Left colon (tissue), 2 donors: ENCODE measurements at places on chromosomes 3 and 15.

GRCh38 chr15:58179206-58179605, 41.0 kb downstream of the AQP9 start:
- no peak for DNase-seq

DNA sequence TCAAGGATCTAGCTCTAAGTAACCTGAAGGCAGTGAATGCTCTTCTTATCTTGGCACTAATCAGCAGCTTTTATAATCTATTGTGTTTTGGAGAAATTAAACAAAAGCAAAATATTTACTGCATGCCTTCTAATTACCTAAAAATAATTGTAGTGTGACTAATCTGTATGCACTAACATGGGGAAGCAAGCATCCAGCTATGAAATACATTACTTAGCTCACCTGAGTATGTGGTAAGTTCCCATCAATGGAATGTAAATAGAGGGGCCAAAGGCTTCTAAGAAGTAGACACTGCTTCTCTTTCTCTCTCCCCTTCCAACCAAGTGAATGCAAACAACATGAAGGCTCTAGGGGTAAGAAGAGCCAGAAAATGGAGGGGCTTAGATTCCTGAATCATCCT, 165.6 kb downstream of the STAG1 start:
- DNase-seq = no peak

DNA sequence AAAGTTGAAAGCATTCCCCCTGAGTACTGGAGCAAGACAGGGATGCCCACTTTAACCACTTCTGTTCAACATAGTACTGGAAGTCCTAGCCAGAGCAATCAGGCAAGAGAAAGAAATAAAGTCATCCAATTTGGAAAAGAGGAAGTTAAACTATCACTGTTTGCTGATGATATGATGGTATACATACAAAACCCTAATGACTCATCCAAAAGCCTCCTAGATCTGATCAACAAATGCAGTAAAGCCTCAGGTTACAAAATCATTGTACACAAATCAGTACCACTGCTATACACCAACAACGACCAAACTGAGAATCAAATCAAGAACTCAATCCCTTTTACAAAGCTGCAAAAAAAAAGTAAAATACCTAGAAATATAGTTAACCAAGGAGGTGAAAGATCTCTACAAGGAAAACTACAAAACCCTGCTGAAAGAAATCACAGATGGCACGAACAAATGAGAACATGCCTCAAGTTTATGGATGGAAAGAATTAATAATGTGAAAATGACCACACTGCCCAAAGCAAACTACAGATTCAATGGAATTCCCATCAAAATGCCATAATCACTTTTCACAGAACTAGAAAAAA, 40.3 kb downstream of the RPL39L start:
- DNase-seq = no peak

DNA sequence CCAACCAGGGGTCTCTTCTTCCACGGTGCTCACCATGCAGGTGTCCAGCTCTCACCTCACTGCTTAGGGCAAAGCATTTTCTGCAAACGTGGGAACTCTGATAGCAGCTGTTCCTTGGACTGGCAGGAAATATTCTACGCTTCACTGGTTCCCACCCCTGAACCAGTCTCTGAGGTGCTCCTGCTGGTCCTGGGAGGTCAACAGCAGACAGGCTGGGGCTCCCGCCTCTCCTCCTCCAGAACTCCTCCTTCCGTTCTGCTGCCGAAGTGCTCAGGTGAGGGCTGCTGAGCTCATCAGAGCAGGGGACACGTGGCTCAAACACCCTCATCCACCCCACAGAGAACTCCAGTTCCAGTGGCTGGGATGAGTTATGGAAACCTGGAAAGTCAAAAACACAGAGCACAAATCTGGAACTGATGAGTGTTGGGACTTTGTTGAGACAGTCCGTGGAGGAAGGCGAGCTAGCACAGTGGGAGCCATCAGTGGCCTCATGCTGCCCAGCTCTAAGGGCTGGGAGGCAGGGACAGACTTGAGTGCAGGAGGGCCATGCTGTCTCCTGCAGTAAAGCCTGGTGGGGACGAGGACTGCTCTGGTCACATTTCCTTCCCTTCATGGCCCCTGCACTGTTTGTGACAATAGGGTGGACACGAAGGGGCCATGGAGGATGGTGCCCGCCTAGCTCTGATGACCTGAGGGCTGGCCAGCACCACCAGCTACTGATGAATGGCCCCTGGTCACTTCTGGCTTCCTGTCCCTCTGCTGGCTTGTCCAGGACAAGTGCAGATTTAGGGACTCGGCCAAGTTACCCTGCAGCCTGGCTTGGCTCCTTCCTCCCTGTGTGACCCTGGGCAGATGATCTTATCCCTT, 137.8 kb downstream of the KLF13 start:
- DNase-seq = peak; percentile 19

GRCh38 chr15:31219221-31219620, 107.4 kb upstream of the KLF13 start:
- no peak for DNase-seq

- DNase-seq = no peak
Observed at GRCh38 chr3:150165396-150166094, 194.8 kb upstream of the PFN2 start.

DNA sequence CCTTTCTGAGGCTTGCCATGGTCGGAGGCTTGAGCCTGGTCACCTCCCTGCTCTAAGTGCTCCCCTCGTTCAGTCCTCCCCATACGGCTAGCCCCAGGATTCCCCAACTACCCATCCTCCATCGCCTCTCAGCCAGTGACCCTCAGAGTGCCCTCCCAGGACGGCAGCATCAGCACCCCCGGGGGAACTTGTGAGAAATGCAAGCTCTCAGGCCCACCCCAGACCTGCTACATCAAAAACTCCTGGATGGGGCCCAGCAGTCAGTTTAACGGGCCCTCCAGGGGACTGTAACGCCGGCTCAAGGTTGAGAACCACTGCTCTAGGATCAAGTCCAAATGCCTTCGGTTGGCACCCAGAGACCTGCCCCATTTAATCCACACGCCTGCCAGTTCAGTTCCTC, 6.9 kb downstream of the ADAMTS17 start:
- DNase-seq = no peak

DNA sequence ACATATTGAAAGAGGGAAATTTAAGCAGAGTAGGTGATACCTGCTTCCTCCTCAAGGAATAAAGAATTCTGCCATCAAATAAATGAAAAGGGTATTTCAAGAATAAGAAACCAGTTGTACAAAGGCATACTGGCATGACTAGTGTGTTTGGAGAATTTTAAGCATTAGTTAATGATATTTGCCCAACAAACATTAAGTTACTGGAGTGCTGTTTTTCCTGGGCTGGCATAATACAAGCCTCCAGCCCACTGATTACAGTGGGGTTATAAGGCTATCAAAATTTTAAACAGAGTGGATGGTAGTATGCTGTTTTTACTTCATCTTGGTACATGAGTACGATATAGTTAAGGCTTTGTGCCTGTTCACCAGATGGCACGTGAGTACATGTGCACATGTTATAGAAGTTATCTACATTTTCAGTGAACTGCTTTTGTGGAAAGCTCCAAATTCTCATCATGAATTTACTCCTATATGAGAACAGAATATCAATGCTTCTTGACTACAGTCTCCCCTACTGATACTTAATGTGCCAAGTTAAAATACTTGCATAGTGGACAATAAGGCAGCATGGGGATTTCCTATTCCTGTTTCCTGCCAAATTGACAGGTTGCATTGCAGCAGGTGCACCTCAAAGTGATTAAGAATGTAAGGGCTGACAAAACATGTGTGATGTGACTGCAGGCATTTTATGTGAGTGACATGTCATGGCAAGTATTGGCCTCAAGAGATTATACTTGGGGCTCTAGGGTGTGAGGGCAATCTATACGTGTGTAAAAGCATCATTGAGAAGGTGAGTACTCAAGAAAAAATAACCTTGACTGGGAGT, 14.9 kb downstream of the NAALADL2 start:
- no peak for DNase-seq

DNA sequence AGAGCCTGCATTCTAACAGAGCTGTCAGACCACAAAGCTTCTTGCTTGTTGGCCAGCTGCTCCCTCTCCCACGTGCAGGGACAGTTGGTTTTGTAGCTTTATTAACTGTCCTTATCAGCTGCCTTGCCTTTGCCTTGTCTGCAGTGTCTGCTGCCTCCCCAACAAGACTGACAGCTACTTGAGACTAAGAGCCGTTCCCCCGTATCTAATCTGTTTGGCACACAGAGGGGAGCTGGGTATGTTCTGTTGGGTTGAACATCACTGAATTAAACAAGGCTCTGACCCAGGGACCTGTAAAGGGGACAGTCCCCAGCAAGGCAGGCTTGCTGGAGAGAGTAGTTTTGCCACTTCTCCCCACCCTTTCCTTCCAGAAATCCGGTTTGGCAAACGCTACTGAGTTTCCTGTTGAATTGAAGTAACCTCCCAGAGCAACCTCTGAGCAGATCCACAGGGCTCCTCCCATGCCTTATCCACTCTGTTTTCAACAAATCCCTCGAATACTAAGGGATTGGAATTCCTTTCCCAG, 116.1 kb downstream of the ANP32A start:
- no peak for DNase-seq

GRCh38 chr15:90174140-90174875, 26.8 kb upstream of the SEMA4B start:
- peak; percentile 73 for DNase-seq

- DNase-seq = no peak
Observed at GRCh38 chr3:85571835-85572234, 613.0 kb downstream of the CADM2 start.
